EH (cell line): ENCODE measurements at places on chromosomes 7 and 10.

GRCh38 chr10:127293640-127294039 lies 97.2 kb upstream of the INSYN2A start:
- peak; percentile 31 for DNase-seq

DNA sequence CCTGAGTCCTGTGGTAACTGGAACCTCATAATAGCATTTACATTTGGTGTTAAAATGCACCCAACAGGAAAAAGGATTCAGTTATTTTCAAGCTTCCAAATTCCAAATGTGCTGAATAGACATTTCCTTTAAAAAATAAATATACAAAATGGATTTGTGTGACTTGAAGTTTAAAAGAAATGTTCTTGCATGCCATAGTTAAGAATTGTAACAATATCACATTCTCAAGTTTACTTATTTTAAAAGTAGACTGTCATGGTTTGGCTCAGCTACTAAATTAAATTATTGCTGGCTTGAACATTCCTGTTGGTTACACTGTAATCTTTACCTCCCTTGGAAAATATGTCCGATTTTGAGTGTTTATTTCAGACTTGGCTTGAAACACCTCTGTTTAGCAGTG lies 31.5 kb downstream of the BICC1 start:
- DNase-seq = no peak

DNA sequence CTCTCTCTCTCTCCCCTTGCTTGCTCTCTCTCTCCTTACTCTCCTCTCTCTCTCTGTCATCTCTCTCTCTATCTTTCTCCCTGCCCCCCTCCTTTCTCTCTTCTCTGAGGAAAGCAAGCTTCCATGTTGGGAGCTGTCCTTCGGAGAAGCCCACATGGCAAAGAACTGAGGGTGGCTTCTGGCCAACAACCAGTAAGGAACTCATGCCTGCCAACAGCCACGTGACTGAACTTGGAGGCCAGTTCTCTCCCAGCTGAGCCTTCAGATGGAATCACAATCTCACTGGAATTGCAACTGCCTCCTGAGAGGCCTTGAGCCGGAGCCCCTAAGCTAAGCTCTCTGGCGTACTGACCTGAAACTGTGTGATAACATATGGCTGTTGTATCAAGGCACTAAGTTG lies 12.0 kb upstream of the DHTKD1 start:
- no peak for DNase-seq

DNA sequence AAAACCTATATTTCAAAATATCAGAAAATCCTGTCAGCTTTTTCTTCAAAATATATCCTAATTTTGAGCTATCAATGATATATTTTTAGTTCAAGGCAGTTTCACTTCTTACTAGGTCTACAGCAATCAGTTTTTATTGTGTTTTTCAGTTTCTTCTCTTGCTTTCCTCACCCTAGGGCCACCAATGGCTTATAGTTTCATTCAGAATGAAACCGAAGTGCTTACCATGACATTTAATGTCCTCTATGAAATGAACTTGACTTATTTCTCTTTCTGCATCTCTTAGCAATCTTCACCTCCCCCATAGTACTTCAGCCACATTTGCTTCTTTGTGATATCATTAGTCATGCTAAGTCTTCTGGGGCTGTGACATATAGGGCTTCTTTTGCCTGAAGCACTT lies 100.3 kb downstream of the ARL5B start:
- DNase-seq = no peak

DNA sequence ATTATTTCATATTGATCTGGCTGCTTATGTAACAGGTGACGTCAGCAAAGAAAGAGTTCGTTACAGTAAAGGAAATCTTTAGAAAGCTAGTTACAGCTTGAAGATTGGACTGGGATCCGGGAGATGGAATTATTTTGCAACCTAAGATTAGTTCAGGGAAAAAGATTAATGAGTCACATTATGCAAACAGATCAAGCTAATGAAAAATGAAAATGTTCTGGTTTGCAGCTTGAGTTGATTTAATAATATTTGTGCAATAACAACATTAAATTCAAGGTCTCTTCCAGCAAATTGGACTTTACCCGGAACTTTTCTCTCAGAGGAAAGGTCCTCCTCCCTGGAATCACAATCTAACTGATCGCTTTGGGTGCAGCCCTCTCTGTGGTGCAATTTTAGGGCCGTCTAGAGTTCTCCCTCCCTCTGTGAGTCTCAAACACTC lies 119.5 kb downstream of the OTUD1 start:
- no peak for DNase-seq

- DNase-seq = no peak
Observed at GRCh38 chr7:46206476-46207060, 285.5 kb upstream of the IGFBP3 start.

DNA sequence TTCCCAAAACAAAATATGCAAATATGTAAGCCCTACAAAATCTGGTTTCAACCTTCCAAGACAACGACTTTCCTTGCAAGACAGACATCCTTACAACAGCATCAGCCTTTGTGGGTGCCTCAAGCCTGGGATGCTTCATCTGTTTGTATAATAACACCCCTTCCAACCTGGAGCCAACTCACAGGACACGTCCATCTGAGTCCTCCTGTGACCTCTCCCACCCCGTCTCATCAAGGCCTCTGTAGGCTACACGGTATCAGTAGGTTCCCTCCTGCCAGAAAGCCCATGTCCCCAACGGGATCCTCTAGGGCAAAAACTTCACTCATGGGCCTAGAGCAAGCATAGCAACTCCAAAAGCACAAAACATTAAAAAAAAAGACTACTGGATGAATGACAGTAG lies 173.2 kb downstream of the TNS3 start:
- no peak for DNase-seq

DNA sequence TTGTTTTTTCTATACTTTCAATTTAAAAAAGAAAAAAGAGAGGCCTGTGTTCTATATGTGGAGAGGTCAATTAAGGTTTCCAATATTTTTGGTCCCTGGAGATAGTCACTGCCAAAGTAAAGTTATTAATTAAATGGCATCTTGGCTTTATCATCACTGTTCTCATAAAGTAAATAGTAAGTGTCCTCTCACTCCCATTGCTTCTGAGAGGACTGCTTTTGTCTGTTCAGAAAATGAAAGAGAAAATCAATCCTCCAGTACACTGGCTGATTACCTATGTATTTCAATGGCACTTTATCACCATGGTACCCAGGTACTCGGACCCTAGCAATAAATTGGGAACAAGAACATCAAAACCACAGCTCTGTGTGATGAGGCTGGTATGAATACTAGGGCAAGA lies 94.0 kb downstream of the RNLS start:
- no peak for DNase-seq

DNA sequence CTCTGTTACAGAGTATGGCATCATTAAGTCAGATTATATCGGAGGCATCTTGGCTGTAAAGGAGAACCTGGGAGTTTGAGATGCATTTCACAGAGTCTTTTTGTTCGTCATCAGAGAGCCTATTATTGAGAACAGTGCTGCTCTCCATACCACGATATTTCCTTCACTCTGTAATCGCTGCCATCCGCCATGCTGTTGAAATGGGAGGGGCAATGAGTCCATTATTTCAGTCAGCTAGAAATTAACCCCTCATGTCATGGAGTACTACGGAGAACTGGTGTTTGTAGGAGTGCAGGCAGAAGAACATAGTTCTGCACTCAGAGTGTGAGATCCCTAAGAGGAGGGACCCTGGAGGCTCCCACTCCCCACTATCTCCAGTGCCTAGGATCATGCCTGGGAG lies 59.2 kb downstream of the SLC16A12 start:
- no peak for DNase-seq

DNA sequence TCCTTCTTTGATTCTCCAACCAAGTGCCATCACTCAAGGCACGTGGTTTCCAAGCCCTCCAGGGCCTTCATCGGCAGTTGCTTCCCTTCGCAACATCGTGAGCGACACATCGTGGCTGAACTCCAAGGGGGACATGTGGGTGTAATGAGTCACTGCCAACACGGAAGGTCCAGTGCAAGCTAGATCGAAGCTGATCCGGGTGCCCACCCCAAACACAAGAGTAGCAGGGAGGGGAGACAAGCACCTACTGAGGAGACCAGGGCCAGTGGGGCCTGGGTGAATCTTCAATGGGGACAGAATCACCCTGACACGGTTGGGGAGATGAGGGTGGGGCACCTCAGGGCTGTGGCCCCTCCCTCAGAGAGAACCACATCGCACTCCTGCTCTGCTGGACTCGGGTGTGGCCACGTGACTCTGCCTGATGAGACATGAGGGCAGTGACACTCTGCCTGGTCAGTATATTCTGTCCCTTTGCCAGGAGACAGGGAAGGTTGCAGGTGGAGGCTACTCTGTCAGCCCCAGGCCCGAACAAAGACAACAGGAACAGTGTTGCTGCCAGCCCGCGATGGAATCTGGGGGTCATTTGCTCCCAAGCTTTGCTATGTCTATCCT lies 36.8 kb upstream of the HSPA12A start:
- DNase-seq = peak; percentile 24

GRCh38 chr10:97074256-97075145 lies 111.3 kb downstream of the SLIT1 start:
- no peak for DNase-seq

- peak; percentile 9 for DNase-seq
Observed at GRCh38 chr10:114304571-114305421, 65.7 kb downstream of the VWA2 start.

DNA sequence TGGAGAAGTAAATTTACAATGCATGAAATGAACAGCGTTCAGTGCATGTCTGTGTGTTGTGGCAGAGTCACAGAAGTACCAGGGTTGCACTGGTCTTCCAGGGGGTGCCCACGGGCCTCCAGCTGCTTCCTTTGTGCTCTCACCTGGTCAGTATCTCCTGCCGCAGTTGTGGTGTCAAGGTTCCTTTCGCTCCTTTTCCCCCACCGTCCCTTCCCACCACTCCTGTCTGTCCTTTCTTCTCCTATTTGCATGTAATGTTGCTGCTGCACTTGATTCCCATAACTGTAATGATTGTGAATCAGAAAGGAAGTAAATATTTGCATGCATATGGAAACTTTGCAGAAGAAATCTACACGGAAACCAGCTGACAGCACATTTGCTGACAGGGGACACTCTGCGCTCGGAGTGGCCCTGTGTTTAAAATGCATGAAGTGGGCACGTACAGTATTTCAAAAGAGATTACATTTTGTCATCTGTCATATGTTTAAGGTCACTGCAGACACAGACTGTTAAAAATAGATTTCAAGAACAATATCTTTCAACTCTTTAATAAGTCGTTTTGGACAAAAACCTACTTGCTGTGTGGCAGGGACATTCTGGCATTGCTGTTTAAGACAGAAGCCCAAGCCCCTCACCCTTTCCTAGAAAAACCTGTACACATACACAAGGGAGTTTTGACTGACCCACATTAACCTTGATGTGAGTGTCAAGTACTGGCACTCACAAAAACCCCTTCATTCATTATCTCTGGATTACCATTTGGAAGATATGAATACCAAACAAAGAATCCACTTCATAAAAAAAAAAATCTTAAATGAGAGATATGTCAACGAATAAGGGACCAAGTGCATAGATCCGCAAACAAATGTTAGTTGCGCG lies 336.7 kb upstream of the KLF6 start:
- DNase-seq = no peak

GRCh38 chr7:4058158-4058557 lies 623.9 kb upstream of the FOXK1 start:
- no peak for DNase-seq

- no peak for DNase-seq
Observed at GRCh38 chr7:132672200-132672990, 96.1 kb upstream of the PLXNA4 start.

DNA sequence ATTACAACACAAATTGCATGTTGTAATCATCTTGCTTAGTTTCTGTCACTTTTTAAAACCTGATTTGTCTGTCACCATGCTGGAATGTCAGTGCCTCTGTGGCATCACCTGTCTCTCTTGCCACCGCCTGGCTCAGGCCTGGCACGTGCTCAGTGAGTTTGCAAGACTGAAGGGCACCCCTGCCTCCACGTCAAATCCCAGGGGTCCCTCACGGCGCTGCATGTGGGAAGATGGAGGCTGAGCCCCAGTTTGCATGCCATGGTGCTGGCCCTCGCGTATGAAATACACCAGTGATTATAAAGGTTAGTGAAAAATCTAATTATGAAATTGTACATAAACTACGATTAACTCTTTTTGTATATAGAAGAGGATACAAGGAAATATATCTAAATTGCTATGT lies 51.9 kb upstream of the VIPR2 start:
- no peak for DNase-seq

DNA sequence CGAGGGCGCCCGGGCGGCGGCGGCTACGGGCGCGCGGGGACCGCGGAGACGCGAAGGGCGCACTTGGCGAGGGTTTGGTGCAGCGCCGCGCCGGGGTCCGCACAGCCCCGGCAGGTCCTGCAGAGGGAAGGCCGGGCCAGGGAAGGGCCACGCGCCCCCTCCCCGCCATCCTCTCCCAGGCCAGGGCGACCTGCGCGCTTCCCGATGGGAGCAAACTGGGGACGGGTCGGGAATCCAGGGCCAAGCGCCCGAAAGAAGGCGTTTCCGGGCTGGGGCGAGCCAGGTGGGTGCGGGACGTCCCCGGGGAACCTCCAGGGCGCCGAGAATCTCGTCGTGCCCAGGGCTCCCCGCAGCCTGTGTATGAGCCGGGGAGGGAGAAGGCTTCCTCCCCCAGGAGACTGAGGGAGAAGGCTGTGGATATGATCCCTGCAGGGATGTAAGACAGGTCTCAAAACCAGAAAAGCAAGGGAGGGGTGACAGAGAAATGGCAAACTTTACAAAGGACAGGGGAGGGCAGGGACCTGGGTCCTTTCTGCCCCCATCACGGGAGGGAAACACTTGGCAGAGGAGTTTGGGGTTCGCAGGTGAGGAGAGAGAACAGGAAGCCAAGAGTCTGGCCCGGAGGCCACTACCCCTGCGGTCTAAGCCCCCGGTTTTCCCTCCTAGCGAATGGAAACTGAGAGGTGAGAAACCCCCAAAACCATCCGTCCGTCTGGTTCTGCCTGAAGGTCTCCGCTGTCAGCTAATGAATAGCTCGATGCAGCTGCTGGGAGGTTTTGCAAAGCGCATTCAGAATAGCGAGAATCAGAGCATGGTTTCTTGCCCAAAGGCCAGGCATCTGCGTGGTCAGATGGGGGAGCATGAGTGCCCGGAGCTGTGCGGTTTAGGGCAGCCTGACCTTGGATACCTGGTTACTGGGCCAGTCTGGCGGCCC lies 674 bp downstream of the AMZ1 start:
- peak; percentile 37 for DNase-seq

DNA sequence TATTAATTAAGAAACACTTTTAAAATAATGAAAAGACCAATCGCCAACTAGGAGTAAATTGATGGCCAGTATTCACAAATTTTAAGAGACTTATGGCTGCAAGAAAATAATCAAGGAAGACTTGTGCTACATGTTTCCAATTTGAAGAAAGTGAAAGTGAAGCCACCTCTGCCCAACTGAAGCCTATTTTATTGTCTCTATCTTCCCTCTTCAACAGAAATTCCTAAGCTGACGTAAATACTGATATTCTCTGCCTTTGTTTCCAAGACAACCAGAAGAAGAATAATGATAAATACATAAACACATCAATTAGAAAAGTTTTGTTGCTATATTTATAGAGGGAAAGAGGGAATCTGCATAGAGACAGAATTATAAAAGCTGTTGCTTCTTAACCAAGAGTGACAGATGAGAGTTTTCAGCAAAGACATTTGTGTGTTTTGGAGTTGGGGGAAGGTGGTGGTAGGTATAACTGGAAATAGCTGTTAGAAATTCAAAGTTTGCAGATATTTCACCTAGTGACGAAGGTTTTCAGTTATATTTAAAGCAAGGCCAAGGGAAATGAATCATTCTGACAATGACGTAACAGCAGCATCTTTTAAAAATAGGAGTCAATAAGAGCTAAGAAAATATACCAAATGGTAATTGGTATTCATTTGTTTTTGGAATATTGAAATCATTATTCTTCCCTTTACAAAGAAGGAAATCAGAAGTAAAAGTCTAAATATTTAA lies 576.6 kb upstream of the SORCS1 start:
- peak; percentile 58 for DNase-seq
